Activated CD4-positive, alpha-beta T cell treated with anti-CD3 and anti-CD28 coated beads, Interleukin-2, Interleukin-4, amounts not matched to agents 100 ng/mL and 50 ng/mL, durations not matched to agents 16 hours and 8 hours (primary cell): ENCODE measurements at places on chromosomes 12 and 14.

DNA sequence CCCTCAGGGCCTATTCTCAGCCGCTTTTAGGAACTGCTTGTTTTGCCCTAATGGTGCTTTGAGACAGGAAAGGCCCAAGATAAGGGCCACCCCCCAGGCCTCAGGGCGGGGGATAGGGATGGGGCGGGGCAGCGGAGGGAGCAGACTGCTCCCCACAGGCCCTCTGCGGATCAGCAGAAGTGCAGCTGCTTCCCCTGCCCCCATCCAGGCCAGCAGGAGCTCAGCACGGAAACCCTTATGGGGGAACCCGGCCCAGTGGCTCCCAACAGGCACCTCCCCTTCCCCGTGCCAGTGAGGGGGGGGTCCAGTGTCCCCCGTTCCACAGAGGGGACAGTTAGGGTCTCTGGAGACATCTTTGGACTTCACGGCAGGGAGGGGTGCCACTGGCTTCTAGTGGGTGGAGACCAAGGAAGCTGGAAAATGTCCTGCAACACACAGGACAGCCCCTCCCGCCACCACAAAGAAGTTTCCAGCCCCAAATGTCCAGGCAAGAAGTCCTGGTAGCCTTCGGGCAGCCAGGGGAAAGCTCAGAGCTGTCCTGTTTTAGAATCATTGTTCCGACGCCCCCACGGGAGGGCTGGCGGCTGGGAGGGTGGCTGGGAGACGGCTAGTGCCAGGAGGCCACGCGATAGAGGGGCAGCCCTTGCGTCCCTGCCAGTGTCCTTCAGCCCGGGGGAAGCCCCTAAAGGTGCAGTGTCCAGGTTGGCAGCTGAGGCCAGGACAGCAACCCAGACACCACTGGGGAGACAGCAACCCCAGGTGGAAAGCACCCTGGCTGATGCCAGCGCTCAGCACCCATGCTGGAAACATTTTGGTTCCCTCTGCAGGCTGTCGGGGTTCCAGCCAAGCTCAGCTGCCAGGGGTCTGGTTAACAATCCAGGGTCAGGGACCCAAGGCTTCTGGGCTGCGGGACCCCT lies 10.4 kb upstream of the GPR132 start:
- DNase-seq, result no peak

GRCh38 chr14:102717276-102717675 lies 60.0 kb upstream of the TRAF3 start:
- no peak for DNase-seq

GRCh38 chr14:37650356-37651037 lies 55.1 kb downstream of the TTC6 start:
- no peak for DNase-seq

DNA sequence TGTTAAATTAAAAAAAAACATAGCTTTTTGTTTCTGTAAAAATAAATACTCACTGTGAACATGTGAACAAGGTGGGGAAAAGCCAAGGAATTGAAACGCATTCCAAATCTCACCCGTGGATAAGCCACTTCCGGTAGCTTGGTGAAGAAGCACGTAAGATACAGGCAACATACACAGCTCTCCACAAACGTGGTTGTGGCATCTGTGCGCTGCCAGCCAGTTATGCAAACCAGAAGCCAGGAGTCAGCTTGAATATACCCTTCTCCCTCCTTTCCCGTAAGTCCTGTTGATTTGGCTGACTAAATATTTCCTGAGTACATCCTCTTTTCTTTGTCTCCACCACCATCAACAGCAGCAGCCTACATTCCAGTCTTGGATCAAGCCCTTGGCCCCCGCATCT lies 486.2 kb downstream of the VRK1 start:
- no peak for DNase-seq

GRCh38 chr12:40336573-40337199 lies 111.9 kb downstream of the LRRK2 start:
- no peak for DNase-seq

- peak; percentile 72 for DNase-seq
Measured at GRCh38 chr12:12505544-12506495, 56.8 kb downstream of the DUSP16 start.

DNA sequence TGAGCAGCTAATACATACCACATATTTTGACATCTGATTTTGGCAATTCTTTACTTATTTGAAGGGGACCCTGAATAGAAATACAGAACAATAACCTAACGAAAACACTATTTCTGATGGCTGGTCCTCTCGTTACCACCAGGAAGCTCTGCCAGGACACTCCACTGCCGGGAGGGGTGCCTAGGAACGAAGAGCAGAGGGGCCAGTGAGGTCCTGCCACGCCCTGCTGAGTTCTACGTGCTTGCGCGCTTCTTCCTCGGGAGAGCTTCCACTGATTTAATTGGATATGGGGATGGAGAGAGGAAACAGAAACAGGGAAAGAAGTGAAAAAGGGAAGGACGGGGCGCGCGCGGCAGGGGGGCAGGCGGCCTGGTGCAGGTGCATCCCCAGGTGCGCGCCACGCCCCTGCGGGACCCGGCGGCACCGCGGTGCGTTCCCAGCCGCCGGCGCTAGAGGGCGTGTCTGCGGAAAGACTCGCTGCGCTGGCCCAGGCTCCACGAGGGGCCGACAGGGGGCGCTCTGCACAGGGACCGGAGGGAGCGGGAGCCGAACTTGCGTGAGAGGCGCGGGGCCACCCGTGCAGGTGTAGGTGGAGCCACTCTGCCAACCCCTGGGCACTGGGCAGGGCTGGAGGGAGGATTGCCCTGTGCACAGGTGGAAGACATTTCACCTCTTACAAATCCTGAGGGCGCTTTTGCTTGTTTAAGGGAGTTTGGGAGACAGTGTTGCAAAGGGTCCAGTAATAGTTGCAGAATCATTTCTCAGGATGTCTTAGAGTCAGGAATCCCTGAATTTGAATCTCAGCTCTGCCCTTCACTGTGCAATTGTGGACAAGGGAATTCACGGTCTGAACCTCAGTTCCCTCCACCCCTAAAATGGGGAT lies 986.3 kb upstream of the TMEM132C start:
- peak; percentile 78 for DNase-seq

DNA sequence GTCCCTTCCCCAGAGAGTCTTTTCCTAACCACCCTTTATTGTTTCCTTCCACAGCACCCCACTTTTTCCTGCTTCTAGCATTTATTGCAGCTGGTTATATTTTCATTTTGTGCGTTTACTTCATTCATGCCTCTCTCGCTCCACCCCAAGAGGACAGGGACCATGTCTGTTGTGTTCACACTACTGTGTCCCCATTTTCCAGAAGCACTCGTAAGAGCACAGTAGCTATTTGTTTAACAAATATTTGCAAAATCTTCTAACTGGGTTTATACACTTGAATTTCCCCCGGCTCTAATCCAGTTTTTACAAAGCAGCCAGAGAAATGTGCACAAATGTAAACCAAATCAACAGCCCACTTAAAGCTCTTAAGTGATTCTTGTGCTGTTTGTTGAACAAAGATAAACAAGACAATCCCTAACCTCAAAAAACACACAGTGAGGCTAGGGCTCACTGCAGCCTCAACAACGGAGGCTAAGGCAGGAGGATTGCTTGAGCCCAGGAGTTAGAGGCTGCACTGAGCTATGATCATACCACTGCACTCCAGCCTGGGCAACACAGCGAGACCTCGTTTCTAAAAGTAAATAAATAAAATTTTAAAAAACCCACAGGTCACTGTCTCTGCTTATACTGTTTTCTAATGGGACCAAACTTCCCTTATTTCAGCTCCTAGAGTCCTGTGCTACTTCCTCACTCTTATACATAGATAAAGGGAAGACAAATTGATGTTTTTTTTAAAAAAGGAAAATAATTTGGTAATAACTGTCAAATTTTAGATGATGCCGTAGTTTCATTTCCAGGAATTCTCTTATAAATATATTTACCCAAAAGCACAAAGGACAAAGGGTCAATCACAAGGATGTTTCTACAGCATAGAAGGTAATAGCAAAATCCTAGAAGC lies 6.6 kb upstream of the ABCD4 start:
- DNase-seq, result no peak

GRCh38 chr12:40819436-40820108 lies 127.3 kb downstream of the CNTN1 start:
- no peak for DNase-seq
